ENCODE measurements at places on chromosomes 1 and 21. TPM values are rescaled to one million over a fixed set of nuclear protein-coding genes. Genes with fewer than 3 reads are reported as not detected.

SAMD13 gene
- 0.62 TPM for polyA plus RNA-seq

ADAM30 gene
- not detected for polyA plus RNA-seq

LCK gene
- polyA plus RNA-seq = 3.3 TPM

RNU1-3 gene
- not detected for polyA plus RNA-seq

SLC22A15 gene
- 1.6 TPM for polyA plus RNA-seq

YY1AP1 gene
- 38.3 TPM for polyA plus RNA-seq

DSCAM gene
- 0.08 TPM for polyA plus RNA-seq

NHLH1 gene
- polyA plus RNA-seq = not detected

NEK7 gene
- polyA plus RNA-seq = 7.6 TPM

CACNA1S gene
- polyA plus RNA-seq = not detected

NCAM2 gene
- 0.13 TPM for polyA plus RNA-seq

ADCY10 gene
- polyA plus RNA-seq = 0.11 TPM

GJA8 gene
- not detected for polyA plus RNA-seq

PRR9 gene
- not detected for polyA plus RNA-seq

PDC gene
- not detected for polyA plus RNA-seq

TMEM82 gene
- 0.04 TPM for polyA plus RNA-seq

CLCA4 gene
- 0.49 TPM for polyA plus RNA-seq

GBP5 gene
- polyA plus RNA-seq = 1.0 TPM

LMOD1 gene
- 3.3 TPM for polyA plus RNA-seq

LHX8 gene
- polyA plus RNA-seq = not detected

KRTAP19-1 gene
- not detected for polyA plus RNA-seq

CRABP2 gene
- 3.2 TPM for polyA plus RNA-seq

EDN2 gene
- polyA plus RNA-seq = 1.4 TPM

LCE1C gene
- polyA plus RNA-seq = not detected

ZNF683 gene
- polyA plus RNA-seq = not detected

HES4 gene
- 22.9 TPM for polyA plus RNA-seq

PTPRC gene
- 23.8 TPM for polyA plus RNA-seq

SLC6A17 gene
- 0.36 TPM for polyA plus RNA-seq

ANGPTL3 gene
- not detected for polyA plus RNA-seq

Measured in adipose tissue (tissue), 3 donors.